Stimulated activated memory B cell treated with anti-CD40 and anti-IgM and Interleukin-4, amounts not matched to agents 10 μg/mL and 1 μg/mL and 100 μg/mL, for 72 hours (primary cell): ENCODE measurements at places on chromosomes 6 and 20.

DNA sequence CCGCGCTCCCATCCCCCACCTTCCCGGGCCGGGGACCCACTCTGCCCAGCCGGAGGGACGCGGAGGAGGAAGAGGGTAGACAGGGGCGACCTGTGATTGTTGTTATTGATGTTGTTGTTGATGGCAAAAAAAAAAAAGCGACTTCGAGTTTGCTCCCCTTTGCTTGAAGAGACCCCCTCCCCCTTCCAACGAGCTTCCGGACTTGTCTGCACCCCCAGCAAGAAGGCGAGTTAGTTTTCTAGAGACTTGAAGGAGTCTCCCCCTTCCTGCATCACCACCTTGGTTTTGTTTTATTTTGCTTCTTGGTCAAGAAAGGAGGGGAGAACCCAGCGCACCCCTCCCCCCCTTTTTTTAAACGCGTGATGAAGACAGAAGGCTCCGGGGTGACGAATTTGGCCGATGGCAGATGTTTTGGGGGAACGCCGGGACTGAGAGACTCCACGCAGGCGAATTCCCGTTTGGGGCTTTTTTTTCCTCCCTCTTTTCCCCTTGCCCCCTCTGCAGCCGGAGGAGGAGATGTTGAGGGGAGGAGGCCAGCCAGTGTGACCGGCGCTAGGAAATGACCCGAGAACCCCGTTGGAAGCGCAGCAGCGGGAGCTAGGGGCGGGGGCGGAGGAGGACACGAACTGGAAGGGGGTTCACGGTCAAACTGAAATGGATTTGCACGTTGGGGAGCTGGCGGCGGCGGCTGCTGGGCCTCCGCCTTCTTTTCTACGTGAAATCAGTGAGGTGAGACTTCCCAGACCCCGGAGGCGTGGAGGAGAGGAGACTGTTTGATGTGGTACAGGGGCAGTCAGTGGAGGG, 2.8 kb downstream of the SOX4 start:
- no peak for ATAC-seq

GRCh38 chr6:56223995-56224394, 23.4 kb downstream of the COL21A1 start:
- no peak for ATAC-seq

DNA sequence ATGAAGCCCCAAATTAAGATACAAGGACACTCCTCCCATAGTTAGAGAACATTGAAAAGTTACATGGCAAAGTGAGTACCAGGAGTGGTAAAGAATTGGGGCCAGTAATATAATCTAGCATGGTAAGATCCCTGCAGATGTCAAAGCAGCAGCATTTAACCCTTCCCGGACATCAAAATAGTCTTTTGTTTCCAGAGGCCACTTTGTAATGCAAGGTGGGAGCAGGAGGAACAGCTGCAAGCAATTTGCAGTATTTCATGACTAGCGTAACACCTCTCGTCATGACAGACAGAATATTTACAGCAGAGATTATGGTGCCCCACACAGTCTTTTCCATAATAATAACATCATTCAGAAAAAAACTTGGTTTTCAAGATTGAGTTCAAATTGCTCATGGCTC, 123.2 kb upstream of the VGLL2 start:
- no peak for ATAC-seq

GRCh38 chr20:31788578-31788977, 30.6 kb upstream of the MYLK2 start:
- no peak for ATAC-seq

DNA sequence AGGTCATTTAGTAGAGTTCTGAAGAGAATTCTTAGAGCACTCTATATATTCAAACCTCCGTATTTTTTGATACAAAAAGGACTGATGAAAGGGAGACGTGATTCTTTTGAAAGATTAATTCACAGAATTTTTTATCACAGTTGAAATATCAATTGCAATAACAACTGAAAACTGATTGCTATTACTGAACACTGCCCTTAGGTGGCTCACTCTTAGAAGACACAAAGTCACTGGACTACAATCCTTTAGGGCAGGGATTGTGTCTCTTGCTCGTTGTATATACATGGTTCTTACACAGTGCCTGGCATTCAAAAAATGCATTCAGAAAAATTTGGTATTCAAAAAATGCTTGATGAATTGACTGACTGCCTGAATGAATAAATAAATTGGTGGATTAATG, 17.1 kb upstream of the CALHM6 start:
- no peak for ATAC-seq

- peak; percentile 83 for ATAC-seq
Observed at GRCh38 chr20:3407040-3407770, at the start of gene DNAAF9. DNAAF9 (minus strand) TSS chr20:3407669; CDS start chr20:3407557, 112 bp downstream.

- ATAC-seq, result no peak
Observed at GRCh38 chr6:30075790-30076732, 492 bp upstream of the RNF39 start.
